Activated CD8-positive, alpha-beta memory T cell treated with anti-CD3 and anti-CD28 coated beads for 4 hours (primary cell): ENCODE measurements at places on chromosomes 6 and 20.

DNA sequence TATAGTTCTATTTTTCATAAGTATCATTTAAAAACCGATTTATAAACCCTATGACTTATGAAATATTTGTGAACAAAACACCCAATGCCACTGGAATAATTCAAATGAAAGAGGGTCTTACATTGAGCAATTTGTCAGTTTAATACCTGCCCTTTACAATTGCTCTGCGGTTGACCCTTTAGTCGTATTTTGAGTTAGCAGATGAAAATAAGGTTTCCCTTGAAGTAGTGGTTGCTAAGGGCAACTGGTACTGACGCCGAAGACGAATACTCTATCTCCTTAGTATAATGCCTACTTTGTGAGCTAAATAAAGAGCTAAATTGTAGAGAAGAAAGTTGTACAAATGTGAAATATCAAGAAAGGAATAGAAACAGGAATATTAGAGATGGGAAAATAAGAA, 69.4 kb downstream of the KCNQ5 start:
- DNase-seq = no peak

DNA sequence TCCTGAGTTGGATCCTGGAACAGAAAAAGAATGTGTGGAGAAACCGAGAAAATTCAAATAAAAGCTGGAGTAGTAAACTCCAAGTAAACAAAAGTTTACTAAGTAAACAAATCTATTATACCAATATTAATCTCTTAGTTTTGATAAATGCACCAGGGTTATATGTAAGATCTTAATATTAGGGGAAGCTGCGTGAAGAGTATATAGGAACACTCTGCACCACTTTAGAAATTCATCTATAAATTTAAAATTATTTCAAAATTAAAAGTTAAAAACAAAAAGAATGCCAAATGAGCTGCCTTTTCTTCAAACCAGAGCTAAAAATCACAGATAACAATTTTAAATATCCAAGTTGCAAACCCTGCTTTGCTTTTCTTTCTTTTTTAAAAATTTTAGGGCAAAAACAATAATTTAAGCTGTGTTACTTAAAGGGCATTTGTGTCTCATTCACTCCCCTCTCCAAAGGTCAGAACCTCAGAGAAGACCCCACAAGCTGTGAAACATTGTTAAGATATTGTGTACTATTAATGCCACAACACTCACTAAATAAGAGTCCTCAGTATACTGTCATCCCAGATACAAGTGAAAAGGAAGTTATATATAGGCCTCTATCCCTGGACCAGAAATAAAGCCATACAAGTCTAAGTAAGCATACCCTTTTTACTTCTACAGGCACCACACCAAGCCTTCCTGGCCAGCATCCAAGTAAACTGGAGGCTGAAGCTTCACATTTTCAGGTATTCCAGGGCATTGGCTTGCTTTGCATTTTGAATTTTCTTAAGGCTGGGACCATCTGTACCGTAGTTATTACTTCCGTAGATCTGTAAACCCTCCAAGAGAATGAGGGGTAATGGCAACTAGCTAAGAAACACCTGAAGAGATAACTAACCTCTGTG, 7.0 kb downstream of the DNAAF9 start:
- no peak for DNase-seq

DNA sequence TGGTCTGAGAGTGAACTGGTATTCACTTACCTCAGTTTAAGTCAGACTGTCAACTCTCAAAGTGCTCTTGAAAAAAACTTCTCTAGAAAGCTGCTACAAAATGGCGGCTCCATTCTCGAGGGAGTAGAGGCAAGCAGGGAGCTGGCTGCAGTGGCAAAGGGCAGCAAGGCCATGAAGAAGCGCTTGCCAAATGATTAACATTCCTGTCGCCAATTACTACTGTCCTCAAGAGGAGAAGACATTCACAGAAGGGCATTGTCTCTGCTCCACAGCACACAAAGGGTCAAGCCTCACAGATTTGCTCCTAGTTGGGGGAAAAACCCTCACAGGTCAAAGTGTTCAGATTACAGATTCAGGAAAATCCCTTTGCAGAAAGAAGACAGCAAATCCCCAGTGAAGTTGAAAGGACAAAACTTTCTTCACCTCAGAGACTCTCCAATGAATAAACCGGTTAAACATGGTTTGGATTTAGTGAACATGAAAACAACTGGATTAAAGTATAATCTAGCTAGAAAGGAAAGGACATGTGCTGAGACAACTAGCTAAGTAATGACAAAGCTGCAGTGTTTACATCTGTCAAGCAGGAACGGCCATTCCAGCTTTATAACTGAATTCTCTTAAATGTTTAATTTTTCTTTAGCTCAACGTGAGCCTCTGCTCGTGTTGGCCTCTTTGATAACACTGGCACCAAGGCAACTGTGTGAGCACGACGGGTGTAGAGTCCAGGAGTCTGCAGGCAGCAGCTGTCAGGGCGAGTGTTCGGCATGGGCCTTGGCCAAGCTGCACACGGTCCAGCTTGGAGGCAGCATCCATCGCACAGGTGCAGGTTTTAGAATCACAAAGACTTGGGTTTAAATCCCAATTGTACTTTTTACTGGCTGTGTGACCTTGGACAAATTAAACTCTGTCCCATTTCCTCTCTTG, 37.6 kb downstream of the NR2E1 start:
- DNase-seq = no peak

- DNase-seq = no peak
These were observed 27.3 kb downstream of the PAQR8 start for GRCh38 chr6:52389264-52389625.

DNA sequence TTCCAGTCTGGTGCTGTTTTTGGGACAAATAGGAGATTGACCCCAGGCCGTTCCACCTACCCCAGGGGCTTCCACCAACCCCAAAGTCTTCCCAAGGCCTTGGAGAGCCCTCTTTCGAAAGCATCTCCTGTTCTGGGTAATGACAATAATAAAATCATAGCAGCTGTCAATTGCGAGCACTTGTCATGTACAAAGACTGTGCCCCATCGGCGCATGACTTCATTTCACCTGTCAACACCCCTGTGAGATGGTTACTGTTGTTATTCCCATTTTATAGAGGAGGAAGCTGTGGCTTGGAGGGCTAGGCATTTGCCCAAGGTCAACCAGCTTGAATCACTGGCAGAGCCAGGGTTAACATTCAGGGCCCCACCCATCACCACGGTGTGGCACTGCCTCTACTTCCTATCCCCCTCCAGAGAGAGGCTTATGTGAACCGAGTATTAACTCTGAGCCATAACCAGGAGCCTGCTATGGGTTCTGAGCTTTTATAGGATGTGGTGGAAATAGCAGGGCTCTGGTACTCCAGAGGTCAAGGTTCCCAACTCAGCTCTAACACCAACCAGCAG, 51.2 kb downstream of the HNF4A start:
- DNase-seq = no peak

DNA sequence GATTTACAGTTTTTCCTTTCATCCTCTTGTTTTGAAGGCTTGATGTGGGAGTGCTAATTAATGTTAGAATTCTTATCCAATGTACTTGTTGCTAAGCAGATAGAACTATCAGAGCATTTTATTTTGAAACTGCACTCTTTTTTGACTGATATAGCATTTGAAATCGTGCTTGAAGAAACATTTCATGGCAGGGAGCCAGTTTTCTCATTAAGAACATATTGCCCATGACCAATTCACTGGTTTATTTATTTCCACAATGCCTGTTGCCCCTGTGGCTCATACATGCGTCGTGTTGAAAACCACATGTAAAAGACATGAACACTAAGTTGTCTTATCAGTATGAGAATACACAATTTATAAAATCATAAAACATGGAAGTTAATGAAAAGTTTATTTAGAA, 479.7 kb upstream of the FLRT3 start:
- DNase-seq = no peak
